COLO829 (cell line): ENCODE measurements at places on chromosomes 11 and 22.

DNA sequence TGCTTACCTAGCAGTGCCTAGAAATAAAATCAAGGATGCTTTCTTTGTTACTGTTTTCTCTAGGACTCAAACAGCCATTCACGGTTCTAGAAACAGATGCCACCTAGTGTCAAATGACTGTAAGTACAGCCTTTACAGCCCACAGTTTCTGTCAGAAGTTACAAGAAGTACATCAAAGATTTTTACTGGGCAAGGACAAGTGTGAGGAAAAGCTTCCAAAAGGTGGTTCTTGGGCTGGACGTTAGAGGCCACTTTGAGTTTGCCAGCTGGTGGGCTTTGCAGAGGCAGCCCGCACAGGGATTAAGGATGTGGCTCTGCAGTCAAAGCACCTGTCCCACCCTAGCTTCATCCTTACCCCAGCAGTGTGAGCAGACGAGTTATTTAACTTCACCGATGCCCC is 6.9 kb downstream of the KMT5B start:
- DNase-seq: peak; percentile 60

GRCh38 chr11:119262668-119263351 is 54.1 kb downstream of the MCAM start:
- DNase-seq: no peak

GRCh38 chr11:33912405-33913361 is 20.8 kb upstream of the LMO2 start:
- peak; percentile 48 for DNase-seq

DNA sequence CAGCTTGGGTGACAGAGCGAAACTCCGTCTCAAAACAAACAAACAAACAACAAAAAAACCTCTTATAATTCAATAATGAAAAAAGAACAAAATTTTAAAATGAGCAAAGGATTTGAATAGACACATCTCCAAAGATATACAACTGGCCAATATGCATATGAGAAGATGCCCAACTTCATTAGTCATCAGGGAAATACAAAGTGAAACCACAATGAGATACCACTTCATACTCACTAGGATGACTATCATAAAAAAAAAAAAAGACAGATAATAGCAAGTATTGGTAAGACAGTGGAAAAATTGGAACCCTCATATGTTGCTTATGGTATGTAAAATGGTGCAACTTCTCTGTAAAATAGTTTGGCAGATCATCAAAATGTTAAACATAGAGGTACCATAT is 28.7 kb upstream of the BARX2 start:
- DNase-seq: no peak

DNA sequence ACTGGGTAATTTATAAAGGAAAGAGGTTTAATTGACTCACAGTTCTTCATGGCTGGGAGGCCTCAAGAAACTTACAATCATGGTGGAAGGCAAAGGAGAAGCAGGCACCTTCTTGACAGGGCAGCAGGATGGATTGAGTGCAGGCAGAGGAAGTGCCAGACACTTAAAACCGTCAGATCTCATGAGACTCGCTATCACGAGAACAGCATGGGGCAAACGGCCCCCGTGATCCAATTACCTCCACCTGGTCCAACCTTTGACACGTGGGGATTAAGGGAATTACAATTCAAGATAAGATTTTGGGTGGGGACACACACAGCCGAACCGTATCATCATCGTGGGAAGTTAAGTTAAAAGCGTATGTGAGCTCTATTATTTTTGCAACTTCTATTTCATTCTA is 71.4 kb upstream of the SYN3 start:
- no peak for DNase-seq

- DNase-seq: no peak
These were observed 101.3 kb downstream of the STIM1 start for GRCh38 chr11:3956748-3957147.

GRCh38 chr22:47163856-47164513 is 401.5 kb downstream of the TBC1D22A start:
- no peak for DNase-seq

- no peak for DNase-seq
These were observed 104.1 kb downstream of the TBC1D22A start for GRCh38 chr22:46866591-46866990.

- peak; percentile 30 for DNase-seq
These were observed 496 bp downstream of the TMEM9B start for GRCh38 chr11:8963569-8964323.

- DNase-seq: no peak
These were observed 1.1 kb downstream of the PELI3 start for GRCh38 chr11:66467756-66468155.

DNA sequence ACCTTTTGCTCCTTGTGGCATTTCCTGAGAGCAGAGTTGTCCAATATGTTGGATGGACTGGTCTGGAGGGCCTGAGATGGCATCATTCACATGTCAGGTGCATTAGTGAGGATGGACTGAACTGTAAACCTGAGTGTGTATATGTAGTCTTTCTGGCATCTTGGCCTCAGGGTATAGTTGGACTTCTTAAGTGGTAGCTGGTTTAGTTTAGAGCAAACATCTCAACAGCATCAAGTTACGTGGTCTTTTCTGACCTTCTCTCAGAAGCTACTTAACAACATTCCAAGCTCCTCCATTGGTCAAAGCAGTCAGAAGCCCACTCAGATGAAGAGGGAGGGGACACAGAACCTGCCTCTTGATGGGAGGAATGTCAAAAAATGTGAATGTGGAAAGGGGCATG is 829.9 kb downstream of the METTL15 start:
- no peak for DNase-seq

GRCh38 chr11:132187386-132187785 is 817.0 kb downstream of the NTM start:
- no peak for DNase-seq

DNA sequence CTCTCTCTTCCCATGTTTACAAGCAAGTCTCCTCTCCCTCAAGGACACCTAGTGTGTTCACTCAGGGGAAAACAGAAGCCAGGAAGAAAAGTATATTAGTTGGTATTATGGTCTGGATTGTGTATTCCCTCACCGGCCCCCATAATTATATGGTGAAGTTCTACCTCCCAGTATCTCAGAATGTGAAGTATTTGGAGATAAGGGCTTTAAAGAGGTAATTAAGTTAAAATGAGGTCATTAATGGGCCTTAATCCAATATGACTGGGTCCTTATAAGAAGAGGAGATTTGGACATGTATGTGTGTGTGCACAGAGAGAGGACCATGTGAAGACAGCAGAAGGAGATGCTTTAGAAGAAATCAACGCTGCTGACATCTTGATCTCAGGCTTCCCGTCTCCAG is 26.5 kb upstream of the THY1 start:
- no peak for DNase-seq

DNA sequence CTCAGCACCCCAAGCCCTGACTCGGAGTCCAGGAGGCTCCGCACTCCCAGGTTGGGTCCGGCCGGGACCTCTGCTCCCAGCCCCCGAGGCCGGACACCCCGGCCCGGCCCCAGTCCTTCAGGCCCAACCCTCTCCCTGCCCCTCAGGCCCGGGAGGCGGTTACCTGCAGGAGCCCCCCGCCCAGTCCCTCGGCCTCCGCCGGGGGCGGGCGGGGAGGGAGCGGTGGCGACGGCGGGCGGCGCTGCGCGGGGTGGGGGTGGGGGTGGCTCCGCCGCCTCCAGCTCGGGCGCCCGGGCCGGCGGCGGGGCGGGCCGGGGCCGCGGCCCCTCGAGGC is 310 bp downstream of the TCF20 start:
- DNase-seq: no peak

GRCh38 chr11:73650400-73650799 is 4.0 kb downstream of the PLEKHB1 start:
- no peak for DNase-seq

GRCh38 chr11:34601085-34601444 is 19.8 kb upstream of the EHF start:
- no peak for DNase-seq

- no peak for DNase-seq
These were observed 21.8 kb upstream of the EIF3M start for GRCh38 chr11:32561835-32562234.

GRCh38 chr11:121422675-121423074 is 29.4 kb upstream of the SORL1 start:
- no peak for DNase-seq

GRCh38 chr22:48043581-48043980 is 1281.1 kb downstream of the TBC1D22A start:
- no peak for DNase-seq

DNA sequence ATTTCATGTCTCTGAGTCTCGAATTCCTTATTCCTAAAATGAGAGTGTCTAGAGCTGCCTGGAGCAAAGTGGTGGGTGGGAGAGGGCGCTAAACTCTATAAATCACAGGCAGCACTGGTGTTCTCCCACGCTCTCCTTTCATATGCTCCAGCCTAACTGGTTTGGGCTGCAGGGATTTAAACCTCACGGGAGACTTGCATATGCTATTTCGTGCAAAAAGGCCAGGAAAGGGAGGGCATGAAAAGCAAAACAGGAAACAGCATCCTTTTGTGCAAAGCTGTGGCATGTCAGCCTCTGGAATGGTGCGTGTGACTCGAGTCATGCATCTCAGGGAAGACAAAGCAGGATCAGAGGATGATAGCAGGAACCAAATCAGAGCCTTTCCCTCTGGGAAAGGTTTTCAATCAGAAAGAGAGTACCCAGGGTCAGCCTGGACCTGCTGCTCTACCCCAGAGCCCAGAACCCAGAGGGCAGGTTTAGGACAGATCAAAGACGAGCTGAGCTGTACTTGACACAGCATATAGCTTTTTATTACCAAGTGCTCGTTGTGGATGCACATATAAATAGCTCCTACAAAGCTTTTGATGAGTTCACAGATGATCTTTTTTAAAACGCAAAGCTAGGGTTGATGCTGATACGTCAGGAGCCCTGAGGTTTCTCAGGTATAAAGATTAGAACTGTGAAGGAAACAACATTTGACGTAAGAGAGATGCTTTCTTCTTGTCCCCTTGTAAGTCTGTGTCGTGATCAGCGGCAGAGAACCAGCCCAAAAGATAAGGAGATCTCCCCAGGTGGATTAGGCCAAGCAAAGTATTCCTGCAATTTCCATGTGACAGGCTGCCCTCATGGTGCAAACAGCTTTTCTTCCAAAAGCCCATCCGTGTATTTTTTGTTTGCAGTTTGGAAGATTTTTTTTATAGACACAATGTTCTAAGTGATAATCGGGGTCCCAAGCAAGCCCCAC is 46.2 kb upstream of the YWHAH start:
- DNase-seq: peak; percentile 84

DNA sequence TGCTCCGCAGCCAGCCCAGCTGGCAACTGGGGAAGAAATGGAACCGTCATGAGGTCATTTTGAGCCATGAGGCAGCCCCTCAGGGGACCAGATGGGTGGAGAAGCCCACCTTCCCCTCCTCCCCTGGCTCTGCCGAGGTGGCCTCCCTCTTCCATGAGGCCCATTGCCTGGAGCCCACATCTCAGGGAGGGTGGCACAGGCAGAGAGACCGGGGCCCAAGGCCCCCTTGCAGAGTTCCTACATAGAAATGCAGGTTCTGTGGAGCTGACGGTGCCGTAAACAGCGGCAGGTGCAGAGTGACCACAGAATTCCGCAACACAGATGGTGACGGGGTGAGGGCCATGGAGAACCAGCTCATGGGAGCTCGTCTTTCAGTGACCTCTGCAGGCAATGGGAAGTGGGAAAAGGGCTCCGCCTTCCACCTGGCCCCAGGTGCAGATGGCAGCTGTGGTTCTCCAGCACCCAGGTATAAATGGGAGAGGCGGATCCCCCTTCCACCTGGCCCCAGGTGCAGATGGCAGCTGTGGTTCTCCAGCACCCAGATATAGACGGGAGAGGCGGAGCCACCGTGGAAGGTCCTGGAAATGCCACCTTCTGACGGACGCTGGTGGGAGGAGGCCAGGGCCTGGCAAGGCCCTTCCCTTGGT is 765.4 kb downstream of the BRD1 start:
- no peak for DNase-seq

- DNase-seq: no peak
These were observed 274.6 kb downstream of the BRD1 start for GRCh38 chr22:49553076-49553475.

DNA sequence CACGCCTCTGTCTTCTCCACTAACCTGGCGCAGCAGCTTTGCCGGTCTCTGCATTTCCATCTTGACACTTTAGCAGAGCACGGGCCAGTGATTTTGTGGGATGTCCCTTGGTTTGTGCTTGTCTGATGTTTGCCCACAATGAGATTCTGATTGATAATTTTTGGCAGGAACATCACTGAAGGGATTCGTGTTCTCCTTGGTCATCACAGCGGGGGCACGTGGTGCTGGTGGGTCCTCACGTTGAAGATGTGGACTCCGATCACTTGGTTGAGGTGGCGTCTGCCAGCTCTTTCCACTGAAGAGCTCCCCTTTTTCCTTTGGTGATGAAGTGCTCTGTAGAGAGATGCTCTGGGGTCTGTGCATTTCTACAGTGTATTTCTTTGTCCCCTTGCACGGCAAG is 37.2 kb downstream of the TBC1D22A start:
- DNase-seq: no peak

DNA sequence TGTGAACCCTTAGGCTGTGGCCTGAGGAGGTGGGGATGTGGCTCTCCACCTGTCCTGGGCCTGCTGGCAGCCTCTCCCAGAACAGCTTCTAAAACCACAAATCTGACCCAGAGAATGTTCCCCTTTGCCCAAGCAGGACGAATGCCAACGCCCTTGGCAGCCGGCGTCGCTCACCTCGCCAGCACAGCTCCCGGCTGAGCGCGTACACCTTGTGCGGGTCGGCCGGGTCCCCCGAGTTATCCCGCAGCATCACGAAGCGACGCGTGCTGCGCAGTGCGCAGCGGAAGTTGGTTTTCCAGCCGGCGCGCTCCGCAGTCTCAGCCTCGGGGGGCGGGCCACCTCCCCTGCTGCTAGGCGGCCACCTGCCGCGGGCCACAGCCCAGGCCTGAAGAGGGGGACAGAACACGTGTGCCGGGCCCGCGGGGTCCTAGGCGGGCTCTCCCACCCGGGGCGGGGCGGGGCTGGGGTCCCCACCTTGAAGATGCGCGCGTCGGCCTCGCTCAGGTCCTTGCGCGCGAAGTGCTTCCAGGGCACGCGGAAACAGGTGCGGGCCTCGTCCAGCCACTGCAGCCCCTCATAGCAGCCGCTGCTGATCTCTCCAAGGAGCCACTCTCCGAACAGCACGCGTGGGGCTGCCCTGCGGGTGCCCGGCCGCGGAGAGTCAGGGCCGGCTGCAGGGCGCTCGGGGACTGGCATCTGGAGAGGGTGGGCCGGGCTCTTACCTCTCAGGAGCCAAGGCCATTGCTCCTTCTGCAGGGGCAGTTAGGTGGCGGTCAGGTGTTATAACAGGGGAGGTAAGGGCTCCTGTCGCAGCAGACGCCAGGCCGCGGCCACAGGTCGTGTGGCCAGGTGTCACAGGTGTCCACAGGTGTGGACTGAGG is 887 bp downstream of the IRF7 start:
- no peak for DNase-seq

DNA sequence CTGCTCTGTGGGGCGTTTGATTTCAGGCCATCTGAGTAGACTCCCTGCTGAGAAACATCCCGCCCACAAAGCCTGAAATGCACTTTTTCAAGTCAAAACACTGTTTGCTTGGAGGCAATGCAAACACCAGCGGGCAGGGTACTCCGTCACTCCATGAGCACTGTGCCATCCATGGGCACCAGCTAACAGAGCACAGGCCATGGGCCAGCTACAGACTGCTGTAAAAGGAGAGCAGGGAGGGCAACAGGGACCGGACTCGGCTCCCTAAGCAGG is 16.6 kb upstream of the EFCAB6 start:
- no peak for DNase-seq
